H9 (cell line): ENCODE measurements at places on chromosomes 7 and 10. TPM values are rescaled to one million over a fixed set of nuclear protein-coding genes. Genes with fewer than 3 reads are reported as not detected.

HERC4 gene
- 24.5 and 28.3 TPM in 2 replicates for total RNA-seq

GRCh38 chr10:18418541-18419215, 232.7 kb downstream of the NSUN6 start:
- DNase-seq = no peak

GRCh38 chr7:118305671-118306070, 81.2 kb downstream of the ANKRD7 start:
- no peak for DNase-seq

GRCh38 chr10:68082872-68083271, 7.8 kb upstream of the HERC4 start:
- no peak for DNase-seq

- DNase-seq = no peak
Measured at GRCh38 chr7:37663693-37664092, 19.9 kb upstream of the GPR141 start.

GRCh38 chr7:66110856-66111255, 3.8 kb upstream of the CRCP start:
- DNase-seq = no peak

GRCh38 chr7:46206476-46207060, 285.5 kb upstream of the IGFBP3 start:
- DNase-seq = no peak

GRCh38 chr7:131109759-131110296, 217.8 kb upstream of the MKLN1 start:
- peak; percentile 87 for DNase-seq

- no peak for DNase-seq
Measured at GRCh38 chr7:142500366-142500765, 242.5 kb upstream of the PRSS58 start.

C10orf143 gene
- 0.79 and 0.94 TPM in 2 replicates for total RNA-seq

CACNB2 gene
- total RNA-seq = 1.3 and 2.6 TPM in 2 replicates

GRCh38 chr10:19904202-19904661, 88.0 kb downstream of the PLXDC2 start:
- DNase-seq = no peak

PLCE1 gene
- total RNA-seq = 0.09 and 0.13 TPM in 2 replicates

DNA sequence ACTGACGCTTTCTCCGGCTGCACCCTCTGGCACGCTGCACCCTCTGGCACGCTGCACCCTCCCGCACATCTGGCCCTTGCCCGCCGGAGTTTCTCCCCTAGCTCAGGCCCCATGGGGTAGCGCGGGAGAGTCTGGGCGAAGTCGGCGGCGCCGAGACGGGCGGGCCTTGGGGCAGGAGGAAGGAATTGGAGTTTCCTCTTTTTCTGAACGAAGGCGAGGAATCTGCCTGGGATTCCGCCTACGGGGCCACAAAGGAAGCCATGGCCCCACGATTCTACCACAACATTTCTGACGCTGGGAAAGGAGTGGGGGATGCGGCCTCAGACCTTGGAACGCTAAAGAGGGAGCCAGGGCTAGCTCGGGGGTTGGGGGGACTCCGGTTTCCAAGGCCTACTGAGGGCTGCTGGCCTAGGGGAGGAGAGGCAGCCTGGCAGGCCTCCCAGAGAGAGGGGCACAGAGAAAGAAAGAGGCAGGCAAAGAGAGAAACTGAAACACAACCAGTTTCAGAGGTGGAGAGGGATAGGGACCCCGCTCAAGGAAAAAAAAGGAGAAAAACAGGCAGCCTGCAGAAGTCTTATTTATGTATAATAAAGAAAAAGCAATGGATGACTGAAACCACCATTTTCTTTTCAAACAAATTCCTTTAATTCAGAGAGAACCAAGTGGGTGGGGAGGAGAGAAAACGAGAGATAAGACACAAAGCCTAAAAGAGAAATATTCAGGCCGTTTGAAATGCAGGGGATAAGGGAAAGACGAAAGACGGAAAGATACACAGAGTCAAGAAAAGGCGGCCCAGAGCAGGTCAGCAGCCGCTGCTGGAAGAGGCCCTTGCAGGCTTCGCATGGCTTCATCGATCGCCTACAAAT, 4.3 kb downstream of the TLX1 start:
- DNase-seq = peak; percentile 40

DNA sequence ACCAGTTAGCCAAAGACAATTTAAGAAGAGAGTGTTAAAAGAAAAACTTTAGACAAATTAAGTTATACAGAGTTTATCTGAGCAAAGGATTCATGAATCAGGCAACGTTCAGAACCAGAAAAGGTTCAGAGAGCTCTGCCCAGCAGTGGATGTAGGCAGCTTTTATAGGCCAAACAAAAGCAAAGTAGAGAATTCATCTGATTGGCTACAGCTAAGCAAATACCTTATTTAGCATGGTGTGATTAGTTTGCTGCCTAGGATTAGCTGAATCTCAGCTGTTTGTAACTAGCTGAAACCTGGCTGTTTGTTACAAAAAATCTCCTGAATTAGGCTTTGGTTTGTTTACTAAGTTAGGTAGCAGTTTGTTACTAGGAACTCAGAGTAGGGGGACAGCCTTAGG, 66.0 kb downstream of the SLC25A40 start:
- DNase-seq = no peak

DNA sequence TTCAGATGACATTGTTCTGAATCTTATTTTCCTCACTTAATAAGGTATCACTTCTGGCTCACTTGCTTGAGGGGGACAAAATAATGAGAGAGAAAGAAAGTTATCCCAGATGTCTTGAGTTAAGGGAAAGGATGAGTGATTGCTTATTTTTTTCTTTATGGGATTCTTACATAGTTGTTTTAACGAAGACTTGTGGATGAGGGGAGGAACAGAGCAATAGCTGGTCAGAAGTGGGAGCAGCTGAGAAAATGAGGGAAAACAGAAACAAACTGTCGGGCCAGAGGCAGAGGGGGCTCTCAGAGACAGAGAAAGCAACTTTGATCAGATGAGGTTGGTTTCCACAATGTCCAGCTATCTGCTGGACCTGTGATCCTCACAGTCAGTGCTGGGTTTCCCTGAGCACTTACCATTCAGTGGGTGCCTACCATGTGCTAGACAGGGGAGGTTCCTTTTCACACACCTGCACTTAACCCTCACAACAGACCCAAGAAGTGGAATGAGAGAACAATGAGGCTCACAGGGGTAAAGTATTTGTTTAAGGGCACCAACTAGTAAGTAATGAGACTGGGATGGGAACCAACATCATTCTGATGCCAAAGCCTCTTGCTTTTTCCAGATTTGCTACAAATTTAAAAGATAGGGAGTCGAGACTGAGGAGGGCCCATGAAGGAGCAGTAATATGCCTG, 64.2 kb downstream of the BICC1 start:
- DNase-seq = no peak

GRCh38 chr10:60372436-60372835, 17.2 kb downstream of the ANK3 start:
- no peak for DNase-seq

DNA sequence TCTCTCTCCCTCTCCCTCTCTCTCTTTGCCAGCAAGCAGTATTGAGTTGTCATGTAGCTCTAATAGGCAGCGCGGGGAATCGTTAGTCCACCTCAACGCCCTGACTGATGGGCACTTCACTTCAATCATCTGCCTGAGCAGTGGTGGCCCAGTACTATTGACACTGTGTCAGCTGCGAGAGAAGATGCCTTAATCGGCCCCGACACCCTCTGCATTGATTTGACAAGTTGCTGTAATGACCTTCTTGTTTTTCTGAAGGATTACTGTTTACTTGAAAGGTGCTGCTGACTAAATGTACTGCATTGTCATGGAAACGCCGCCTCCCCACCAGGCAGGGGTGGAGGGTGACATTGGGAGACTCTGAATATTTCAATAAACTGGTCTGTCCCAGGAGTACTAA, 913.8 kb downstream of the KCNMA1 start:
- no peak for DNase-seq

- no peak for DNase-seq
Measured at GRCh38 chr7:43693687-43694398, 35.5 kb downstream of the COA1 start.

TAS2R3 gene
- 0.88 and 1.2 TPM in 2 replicates for total RNA-seq

NPY4R2 gene
- total RNA-seq = 0.13 TPM in 1 of 2 replicates, not detected in the other

- DNase-seq = peak; percentile 54
Measured at GRCh38 chr7:69534461-69535041, 63.7 kb upstream of the AUTS2 start.

RNLS gene
- 7.3 and 7.5 TPM in 2 replicates for total RNA-seq

- no peak for DNase-seq
Measured at GRCh38 chr10:117619223-117619622, 76.7 kb downstream of the EMX2 start.
